ENCODE measurements at places on chromosomes 2 and 18. TPM values are rescaled to one million over a fixed set of nuclear protein-coding genes. Genes with fewer than 3 reads are reported as not detected.

ANKRD30BL gene
- total RNA-seq, result 1.6 TPM

DNA sequence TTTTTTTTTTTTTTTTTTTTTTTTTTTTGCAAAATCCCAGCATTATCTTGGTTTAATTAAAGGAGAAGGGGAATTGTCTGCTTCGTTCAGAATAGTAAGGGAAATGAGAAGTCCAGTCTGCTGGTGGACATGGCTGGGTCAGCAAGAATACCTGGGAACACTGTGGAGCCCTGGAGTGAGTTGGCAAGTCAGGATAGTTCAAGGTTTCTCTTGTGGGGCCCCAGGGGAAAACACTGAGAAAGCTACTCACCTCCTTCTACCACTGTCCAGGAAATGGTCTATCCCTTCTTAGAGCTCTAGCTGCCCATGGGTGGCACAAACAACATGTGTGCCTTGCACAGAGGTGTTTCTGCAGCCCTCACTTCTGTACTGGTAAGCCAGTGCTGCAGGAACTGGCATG is 169.1 kb upstream of the SIX2 start:
- DNase-seq, result no peak

DNA sequence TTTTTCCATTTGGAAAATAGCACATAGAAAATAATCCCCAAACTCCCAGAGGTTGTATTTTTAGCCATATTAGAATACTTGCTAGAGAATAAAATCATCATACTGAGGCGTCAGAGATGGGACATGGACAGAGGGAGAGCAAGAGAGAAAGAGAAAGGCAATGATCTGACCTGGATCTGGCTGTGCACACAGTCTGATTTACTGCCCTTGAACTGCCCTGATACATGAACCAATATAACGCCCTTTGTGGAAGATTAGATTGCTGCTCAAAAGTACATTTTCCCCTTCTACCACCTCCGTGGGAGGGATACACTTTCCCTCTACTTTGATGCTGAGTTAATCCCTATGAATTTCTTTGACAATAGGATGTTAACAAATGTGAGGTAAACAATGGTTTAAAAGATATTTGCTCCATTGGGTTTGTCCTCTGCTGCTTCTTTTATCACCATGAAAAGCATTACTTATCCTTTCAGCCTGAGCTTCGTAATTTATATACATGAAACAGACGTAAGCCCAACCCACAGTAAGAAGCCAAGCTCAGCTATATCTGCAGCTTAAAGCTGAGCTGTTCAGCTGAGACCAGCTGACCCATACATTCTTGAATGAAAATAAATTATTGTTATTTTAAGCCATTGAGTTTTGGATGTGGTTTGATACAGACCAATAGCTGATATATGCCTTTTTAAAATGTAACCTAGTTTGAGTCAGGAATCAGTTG is 1664.6 kb upstream of the CELF4 start:
- DNase-seq, result no peak

TMEM163 gene
- total RNA-seq, result 2.3 TPM

DNA sequence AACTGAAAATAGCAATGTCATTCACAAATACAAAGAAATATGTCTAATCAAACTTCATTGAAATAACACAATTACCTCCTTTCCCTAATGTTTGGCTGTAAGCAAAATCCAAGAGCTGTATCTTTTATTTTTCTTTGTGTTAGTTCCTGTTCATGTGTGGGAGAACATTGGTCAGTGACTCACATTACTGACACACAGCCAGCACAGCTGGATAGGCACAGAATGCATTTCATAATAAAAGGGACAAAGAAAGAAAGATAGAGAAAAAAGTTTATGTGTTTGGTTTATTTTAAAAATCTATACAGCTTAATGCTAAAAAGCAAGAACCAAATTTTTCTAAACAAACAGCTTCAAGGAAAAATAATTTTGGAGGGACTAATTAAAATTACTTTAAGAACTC is 185.6 kb upstream of the COL3A1 start:
- peak; percentile 71 for DNase-seq

GRCh38 chr18:57780318-57780705 is 22.8 kb downstream of the ATP8B1 start:
- DNase-seq, result no peak

- no peak for DNase-seq
Observed at GRCh38 chr2:190459881-190460280, 51.7 kb downstream of the MFSD6 start.

DRC1 gene
- not detected for total RNA-seq

DNA sequence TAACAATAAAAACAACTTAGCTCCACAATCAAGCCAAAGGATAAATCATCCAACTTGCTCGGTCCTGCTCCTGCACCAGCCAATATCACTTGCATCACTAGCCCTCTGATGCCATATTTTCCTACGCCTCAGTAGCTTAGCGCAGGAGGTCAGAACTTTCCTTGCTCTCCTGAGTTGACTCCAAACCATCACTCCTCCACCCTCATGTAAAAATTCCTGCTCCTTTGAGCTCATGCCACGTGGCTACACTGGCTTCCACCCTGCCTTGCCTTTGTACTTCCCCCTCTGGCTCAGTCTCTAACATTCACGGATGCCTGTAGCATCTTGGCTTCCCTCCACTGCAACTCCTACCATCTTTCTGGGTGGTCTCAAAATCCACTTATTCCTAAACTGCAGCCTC is 25.2 kb downstream of the AAK1 start:
- no peak for DNase-seq

DNA sequence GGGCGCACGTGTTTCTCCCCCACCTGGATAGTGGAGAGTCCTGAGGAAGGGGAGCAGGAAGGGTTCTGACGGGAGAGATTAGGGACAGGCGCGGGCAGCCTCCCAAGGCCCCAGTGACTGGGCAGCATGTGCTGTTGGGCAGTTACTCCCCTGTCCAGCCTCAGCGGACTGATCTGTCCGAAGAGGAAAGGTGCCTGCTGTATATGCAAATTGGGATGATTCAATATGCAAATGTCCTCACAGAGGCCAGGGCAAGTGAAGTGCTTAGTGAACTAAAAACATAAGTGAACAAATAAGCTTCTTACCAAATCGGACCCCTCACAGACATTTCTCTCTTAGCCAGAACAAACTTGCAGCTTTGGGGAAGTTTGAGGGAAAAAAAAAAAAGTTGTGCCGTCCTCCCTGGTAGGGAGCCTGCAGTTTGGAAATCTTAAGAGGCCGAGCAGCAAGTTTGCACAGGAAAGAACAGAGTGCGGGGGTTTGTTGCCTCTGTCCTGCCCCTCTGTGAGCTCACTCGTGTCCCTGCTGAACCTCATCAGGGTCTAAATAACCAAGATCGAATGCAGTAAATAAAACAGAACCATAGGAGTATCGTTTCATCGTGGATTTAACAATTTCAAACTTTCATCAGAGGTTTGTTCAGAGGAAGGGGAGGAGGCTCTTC is 141.4 kb downstream of the KCTD1 start:
- DNase-seq, result no peak

DNA sequence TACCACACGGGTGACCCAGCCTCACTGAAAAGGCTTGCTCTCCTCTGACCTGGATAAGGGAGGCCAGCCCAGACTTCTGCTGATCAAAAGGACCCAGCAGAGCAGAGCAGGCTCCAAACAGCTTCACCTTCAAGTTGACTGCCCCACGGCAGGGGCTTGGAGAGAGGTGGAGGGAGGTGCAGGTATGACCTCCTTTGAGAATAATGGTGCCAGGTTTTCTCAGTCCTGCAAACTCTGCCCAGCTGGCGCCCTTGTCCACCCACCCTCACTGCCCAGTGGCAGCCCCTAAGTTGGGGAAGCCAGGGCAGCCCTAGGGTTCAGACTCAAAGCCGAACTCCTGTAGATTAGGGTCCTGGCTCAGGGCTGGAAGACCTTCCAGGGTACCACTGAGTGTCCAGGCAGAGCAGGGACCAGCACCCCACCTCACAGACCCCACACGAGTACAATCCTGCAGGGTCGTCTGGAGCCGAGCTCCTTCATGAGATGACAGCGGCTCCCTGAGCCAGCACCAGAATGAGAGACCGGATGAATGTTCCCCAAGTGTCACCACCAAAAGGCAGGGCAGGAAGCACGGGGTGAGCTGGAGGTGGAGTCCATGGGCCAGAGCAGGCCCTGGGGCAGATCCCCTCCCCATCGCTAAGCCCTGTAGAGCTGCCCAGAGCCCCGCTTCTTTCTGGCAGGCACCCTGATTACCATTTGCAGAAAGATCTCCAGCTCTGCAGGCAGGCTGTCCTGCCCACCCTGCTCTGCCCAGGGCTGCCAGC is 3.6 kb upstream of the GPC1 start:
- peak; percentile 22 for DNase-seq

HRH4 gene
- total RNA-seq, result not detected

DNA sequence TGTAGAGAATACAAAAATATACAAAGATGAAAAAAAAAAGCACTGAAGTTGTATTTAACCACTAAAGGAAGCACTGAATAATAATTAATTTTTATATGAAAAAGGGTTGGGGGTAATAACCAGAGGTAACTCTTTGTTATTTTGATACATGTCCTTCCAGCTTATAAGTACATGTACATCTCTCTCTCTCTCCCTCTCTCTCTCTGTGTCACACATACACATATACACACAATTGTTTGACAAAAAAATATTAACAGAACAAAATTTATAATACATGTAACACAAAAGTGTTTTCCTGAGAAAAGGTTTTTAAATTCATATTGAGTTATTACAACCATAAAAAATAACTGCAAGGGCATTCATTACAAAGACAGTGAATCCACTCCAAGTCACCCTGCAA is 4.6 kb downstream of the WIPF1 start:
- DNase-seq, result no peak

- no peak for DNase-seq
Observed at GRCh38 chr2:128640166-128640844, 321.6 kb upstream of the HS6ST1 start.

GRCh38 chr18:3911413-3911812 is 461.4 kb downstream of the TGIF1 start:
- DNase-seq, result no peak

DNA sequence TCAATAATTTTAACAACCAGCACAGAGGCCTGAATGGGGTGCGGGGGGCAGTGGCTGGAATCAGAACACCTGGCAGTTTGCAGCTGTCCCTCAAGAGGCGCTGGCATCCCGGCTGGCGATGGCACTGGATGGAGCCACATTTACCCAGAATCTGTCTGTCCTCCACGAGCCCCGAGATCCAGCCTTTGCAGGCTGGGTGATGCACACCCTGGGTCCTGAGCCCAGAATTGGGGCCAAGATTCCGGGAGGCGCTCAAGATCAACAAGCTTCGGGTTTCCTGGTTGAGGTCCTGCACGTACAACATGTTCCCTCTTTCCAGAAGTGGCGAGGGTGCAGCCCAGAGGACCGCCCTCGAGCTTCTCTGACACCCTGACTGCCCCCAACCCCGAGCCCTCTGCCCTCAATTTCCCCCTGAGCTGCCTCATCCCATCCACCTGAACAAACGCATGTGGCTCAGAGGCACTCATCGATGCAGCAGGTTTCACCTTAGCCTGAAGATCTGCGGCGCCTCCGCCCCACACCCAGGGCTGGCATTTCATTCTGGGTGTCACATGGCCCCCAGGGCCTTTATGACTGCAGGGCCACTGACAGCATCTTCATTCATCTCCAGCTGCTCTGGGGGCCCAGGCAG is 97.5 kb downstream of the TFCP2L1 start:
- no peak for DNase-seq

DSC2 gene
- total RNA-seq, result 2.7 TPM

- DNase-seq, result no peak
Observed at GRCh38 chr18:76195601-76196000, 299.4 kb downstream of the ZNF516 start.

ZNF514 gene
- 30.8 TPM for total RNA-seq

Data from ovary (tissue), 10 donors.